ENCODE measurements at places on chromosomes 1 and 21.
A peak's percentile ranks its signal among the peaks of the same experiment; 100 is the strongest.

- DNase-seq: no peak
These were observed 64.8 kb downstream of the MYOM3 start for GRCh38 chr1:24047110-24047477.

GRCh38 chr1:76503100-76503499 lies 364.2 kb upstream of the ST6GALNAC5 start:
- no peak for DNase-seq

GRCh38 chr1:181159451-181160140 lies 71.1 kb downstream of the IER5 start:
- DNase-seq: peak; percentile 77

DNA sequence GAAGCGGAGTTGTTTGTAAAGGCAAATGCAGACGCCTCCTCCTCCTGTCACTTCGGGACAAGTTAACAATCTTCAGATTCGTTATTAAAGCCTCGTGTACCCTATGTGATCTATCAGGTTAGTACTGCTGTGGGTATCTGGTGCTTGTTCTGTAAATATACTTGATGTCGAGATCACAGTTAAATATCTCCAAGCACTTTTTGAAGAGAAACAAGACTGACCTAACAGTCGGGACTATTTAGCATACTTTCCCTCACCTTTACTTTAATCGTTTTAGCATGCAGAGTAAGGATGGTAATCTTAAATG lies 710 bp downstream of the KLHL20 start:
- no peak for DNase-seq

- DNase-seq: no peak
These were observed 10.3 kb upstream of the ACTL8 start for GRCh38 chr1:17744666-17745478.

GRCh38 chr1:2460996-2461751 lies 14.9 kb upstream of the PLCH2 start:
- no peak for DNase-seq

GRCh38 chr21:29509121-29509520 lies 210.4 kb downstream of the BACH1 start:
- no peak for DNase-seq

- no peak for DNase-seq
These were observed 26.3 kb upstream of the IVNS1ABP start for GRCh38 chr1:185343306-185343705.

DNA sequence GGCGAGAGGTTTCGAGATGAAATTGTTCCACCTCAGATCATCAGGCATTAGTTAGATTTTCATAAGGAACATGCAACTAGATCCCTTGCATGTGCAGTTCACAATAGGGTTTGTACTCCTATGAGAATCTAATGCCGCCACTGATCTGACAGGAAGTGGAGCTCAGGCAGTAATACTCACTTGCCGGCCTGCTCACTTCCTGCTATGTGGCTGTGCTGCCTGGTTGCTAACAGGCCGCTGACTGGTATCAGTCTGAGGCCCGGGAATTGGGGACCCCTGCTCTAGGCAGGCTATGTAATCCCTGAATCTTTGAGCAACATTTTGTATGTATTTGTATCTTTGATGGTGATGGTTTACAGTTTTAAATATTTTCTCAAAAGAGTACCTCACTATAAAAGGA lies 32.5 kb downstream of the XKR8 start:
- DNase-seq: peak; percentile 70

GRCh38 chr1:93967306-93967705 lies 58.1 kb upstream of the GCLM start:
- no peak for DNase-seq

DNA sequence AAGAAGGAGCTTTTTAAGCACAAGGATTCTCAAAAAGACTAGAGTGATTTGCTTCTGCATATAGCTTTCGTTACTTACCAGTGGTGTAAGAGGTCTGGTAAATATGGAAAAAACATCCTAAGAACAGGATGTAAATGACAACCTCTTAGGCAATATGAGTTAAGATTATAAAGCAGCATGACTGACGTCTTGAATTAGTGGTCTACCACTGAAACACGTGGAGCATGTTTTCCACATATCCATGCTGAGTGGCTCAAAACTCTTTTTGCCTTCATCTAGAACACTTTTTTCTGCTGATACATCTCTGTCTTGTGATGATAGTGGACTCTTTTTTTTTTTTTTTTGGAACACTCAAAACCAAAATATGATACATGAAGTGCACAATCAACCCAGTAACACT lies 44.6 kb downstream of the RCAN1 start:
- DNase-seq: no peak

DNA sequence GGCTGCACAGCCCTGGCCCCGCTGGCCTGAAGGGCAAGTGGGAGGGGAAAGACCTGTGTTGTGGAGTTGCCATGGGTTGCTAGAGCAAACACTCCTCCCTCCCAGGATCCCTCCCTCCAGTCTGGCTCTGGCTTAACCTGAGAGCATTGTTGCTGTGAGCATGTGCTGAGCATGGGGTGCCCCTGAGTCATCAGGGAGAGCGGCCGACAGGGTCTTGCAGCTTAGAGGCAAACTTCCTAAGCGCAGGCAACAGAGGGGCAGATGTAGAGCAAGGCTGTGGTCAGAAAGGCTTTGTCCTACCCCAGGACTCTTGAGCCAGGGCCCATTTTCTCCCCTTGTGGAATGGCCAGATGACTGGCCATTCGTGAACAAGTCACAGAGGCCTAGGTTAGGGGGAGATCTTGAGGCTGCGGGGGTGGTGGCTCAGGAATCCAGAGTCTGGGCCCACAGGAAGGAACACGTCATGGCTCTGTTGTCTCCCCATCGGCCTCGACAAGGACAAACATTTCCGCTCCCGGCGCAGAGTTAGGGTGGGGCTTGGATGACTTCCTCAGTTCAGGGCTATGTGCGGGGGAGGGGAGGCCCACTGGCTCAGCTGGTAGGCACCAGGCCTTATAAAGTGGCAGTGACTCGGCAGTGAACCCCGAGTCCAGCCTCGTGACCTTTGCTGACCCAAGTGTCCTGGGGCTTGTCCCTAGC lies 362 bp upstream of the DYNLT4 start:
- peak; percentile 97 for DNase-seq

Data from activated naive CD4-positive, alpha-beta T cell treated with anti-CD3 and anti-CD28 coated beads for 36 hours (primary cell).